Renal pelvis (tissue), 12 donors: ENCODE measurements at places on chromosomes 7 and 10.

- DNase-seq: no peak
Observed at GRCh38 chr10:8255301-8255700, 200.8 kb downstream of the GATA3 start.

DNA sequence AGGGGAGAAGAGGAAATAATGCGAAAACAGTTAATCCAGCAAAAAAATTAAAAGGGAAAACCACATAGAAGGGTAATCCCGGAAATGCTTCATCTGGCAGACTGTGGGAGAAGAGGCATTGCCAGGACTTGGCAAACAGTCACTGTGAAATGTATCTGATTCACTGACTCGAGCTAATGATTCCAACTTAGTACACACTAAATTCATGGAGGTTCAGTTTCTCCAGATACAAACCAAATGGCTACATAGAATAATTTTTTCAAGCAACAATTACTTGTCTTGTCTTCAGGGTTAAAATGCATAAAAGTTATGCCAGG is 36.4 kb downstream of the GDI2 start:
- DNase-seq: no peak

- DNase-seq: no peak
Observed at GRCh38 chr7:112360681-112361080, 89.6 kb upstream of the IFRD1 start.

- DNase-seq: no peak
Observed at GRCh38 chr7:47636081-47636432, 54.1 kb upstream of the TNS3 start.

GRCh38 chr10:97280783-97281182 is 11.7 kb downstream of the ARHGAP19 start:
- no peak for DNase-seq

DNA sequence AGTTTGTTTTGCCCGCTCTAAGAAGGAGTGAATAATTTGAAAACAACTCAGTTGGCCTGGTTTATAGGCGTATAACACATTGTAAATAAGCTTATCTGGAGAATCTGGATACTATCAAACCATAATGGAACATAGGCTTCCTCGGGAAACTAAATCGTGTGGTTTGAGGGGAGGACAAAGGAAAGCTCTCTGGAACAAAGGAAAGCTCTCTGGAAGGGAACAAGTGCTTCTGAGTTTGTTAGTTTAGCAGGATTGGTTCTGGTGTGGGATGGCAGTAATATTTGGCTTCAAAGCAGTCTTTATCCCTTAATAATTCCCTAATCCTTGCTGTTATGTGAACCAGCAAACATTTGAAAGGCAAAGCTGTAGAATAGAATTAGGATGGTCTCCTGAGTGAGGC is 15.0 kb upstream of the SLK start:
- no peak for DNase-seq

- no peak for DNase-seq
Observed at GRCh38 chr10:44340557-44340956, 44.3 kb downstream of the CXCL12 start.

DNA sequence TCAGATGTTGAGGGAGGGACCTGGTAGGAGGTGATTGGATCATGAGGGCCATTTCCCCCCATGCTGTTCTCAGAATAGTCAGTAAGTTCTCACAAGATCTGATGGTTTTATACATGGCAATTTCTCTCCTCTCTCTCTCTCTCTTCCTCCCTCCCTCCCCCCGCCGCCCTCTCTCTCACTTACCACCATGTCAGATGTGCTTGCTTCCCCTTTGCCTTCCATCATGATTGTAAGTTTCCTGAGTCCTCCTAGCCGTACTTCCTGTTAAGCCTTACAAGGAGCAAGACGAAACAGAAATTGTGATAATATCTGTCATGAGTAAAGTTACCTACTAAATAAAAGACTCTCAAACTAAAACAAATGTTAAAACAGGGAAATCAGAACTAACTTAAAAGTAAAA is 19.9 kb upstream of the GPR141 start:
- no peak for DNase-seq

- DNase-seq: peak; percentile 58
Observed at GRCh38 chr10:131972474-131973071, 9.2 kb downstream of the BNIP3 start.

DNA sequence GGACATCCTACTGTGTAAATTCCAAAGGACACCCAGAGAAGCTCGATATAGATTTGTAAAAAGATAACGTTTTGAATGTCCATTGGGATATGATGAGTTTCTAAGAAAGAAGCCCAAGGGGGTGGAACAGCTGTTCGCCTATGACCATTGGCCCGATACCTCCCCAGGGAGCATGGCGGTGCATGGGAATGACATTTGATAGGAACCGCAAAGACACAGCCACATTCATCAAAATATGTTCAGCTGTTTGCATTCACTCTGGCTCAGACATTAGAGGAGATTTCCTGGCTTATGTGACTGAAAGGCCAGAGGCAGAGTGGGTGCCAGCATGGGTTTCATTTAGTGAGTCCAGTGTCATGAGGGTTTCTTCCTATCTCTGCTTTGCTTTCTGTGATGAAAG is 56.0 kb upstream of the BAIAP2L1 start:
- no peak for DNase-seq
